ENCODE measurements at places on chromosomes 7 and 10.

GRCh38 chr10:34124522-34125035, 690.5 kb downstream of the PARD3 start:
- no peak overlapping the region for H3K4me3 ChIP-seq
- H3K36me3 ChIP-seq: no peaks in the 10 kb centered on the region
- H3K27ac ChIP-seq: no peak overlapping the region

- H3K27ac ChIP-seq: no peak overlapping the region
- no peak overlapping the region for H3K4me3 ChIP-seq
- H3K4me1 ChIP-seq: peaks cover 40% of the 10 kb centered on the region
- H3K36me3 ChIP-seq: peaks cover 26% of the 10 kb centered on the region
- DNase-seq: no peak
Measured at GRCh38 chr10:70592746-70593512, 9.6 kb downstream of the PRF1 start.

- H3K27me3 ChIP-seq: no peaks in the 10 kb centered on the region
- H3K4me3 ChIP-seq: no peak overlapping the region
- H3K4me1 ChIP-seq: no peaks in the 10 kb centered on the region
Measured at GRCh38 chr7:71021131-71021530, 110.8 kb upstream of the GALNT17 start.

GRCh38 chr7:34015651-34016050, 110.3 kb downstream of the BMPER start:
- H3K4me3 ChIP-seq: no peak overlapping the region
- no peak for DNase-seq
- no peaks in the 10 kb centered on the region for H3K27me3 ChIP-seq
- no peaks in the 10 kb centered on the region for H3K4me1 ChIP-seq
- no peaks in the 10 kb centered on the region for H3K36me3 ChIP-seq

- peaks cover 85% of the 10 kb centered on the region for H3K27me3 ChIP-seq
- no peaks in the 10 kb centered on the region for H3K36me3 ChIP-seq
- H3K27ac ChIP-seq: no peak overlapping the region
- H3K4me3 ChIP-seq: no peak overlapping the region
- H3K4me1 ChIP-seq: peaks cover 5% of the 10 kb centered on the region
Measured at GRCh38 chr7:27192546-27193334, 7.2 kb downstream of the HOXA13 start.

- H3K4me1 ChIP-seq: no peaks in the 10 kb centered on the region
- H3K27ac ChIP-seq: no peak overlapping the region
- DNase-seq: no peak
- no peaks in the 10 kb centered on the region for H3K36me3 ChIP-seq
- H3K4me3 ChIP-seq: no peak overlapping the region
Measured at GRCh38 chr7:95875519-95875918, 103.2 kb downstream of the DYNC1I1 start.
